NCI-H1417 treated with DMSO at 0.1 percent for 48 hours (cell line): ENCODE measurements at places on chromosomes 5 and 9.

DNA sequence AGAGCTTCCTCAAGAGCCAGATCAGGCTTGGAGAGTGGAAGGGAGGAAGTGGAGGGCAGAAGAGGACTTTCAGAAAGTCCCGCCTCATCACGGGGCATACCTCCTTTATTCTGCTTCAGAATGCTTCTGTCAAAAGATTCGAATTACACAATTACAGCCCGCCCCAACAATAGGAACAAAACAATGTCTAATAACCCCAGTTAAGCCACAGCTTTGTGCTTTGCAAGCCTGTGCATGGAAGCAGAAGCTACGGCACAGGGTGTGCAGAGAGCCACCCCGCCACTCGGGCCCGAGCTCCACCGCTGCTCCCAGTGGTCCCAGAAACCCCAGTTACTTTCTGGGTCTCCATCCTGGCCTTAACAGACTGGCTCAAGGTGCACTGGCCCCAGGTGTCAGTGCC, 23.5 kb downstream of the HNRNPH1 start:
- DNase-seq, result no peak

GRCh38 chr5:40233268-40233667, 446.4 kb upstream of the PTGER4 start:
- no peak for DNase-seq

DNA sequence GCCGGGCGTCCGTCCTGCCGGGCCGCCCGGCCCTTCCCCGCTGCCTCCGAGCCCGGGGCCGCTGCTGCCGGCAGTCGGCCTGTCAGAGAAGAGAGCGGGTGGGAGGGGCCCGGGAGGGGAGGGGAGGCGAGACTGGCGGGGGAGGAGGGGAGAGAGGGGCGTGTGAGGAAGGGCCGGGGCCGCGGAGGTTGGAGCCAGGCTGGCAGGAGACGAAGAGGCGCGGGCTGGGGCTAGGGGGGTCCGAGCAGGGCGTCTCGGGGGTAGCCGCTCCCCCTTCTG, 570 bp downstream of the CREBRF start:
- no peak for DNase-seq

DNA sequence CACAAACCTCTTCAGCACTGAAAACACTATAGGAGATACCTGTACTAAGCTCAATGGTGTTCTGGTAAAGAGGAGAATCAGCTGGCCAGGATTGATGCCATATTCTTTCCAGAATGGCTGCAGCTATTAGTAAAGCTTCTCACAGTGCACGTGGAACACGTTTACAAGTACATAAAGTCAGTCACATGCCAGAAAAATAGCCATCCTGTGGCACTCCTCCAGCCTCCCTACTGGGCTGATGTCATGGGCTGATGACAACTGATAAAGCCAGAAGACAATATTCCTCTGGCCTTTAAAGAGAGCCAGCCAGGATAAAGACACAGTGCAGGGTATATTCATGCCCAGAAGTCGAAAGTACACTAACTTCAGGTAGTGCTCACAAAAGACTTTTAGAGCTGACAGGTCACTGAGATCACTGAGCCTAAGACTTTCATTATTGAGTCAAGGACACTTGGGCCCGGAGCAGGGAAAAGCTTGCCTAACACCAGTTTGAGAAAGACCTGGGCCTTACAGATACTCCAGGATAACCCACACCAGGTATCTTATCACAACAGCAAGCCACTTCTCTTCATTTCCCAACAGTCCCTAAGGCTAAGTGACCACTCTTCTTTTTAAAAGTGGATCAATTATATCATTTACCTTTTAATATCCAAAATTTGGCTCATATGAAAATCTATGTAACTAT, 29.4 kb downstream of the ABITRAM start:
- no peak for DNase-seq

DNA sequence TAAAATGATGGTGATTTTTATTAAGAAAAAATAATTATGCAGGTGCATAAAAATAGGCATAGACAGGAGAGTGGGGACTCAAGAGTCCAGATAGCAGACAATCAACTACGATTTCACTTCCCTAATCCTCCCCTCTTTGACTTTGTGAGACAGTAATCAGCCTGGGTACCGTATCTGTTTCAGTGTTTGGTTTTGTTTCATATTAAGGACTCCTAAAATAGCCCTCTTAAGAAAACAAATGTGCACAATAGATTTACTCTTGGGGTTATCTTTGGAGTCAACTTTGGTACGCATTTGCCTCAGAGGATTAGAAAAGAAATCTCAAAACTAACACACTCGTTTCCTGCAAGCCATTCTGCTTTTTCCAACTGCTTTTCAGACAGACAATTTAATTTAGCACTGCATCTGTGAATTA, 96.3 kb downstream of the ZNF608 start:
- DNase-seq, result no peak

GRCh38 chr9:10773136-10773535, 160.3 kb upstream of the PTPRD start:
- DNase-seq, result no peak

DNA sequence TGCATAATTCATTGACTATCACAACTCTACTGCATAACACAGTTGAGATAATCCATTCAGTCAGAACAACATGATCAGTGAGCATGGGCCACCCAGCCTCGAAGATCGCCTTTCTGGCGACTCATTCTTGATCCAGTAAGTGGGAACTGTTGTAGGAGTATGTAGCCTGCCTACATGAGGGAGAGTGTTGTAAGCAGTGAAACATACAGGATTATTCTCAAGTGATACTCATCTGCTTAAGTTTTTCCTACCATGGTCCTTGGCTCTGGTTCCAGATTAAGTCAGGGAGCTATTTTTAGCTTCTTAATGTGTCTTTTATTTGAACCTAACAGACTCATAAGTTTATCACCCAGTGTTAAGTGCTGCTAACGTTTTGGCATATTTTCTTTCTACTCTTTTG, 44.0 kb downstream of the TNPO1 start:
- no peak for DNase-seq

- no peak for DNase-seq
Measured at GRCh38 chr9:76598981-76599380, 140.0 kb downstream of the GCNT1 start.

GRCh38 chr9:113922160-113922559, 46.1 kb downstream of the ZNF618 start:
- DNase-seq, result no peak

DNA sequence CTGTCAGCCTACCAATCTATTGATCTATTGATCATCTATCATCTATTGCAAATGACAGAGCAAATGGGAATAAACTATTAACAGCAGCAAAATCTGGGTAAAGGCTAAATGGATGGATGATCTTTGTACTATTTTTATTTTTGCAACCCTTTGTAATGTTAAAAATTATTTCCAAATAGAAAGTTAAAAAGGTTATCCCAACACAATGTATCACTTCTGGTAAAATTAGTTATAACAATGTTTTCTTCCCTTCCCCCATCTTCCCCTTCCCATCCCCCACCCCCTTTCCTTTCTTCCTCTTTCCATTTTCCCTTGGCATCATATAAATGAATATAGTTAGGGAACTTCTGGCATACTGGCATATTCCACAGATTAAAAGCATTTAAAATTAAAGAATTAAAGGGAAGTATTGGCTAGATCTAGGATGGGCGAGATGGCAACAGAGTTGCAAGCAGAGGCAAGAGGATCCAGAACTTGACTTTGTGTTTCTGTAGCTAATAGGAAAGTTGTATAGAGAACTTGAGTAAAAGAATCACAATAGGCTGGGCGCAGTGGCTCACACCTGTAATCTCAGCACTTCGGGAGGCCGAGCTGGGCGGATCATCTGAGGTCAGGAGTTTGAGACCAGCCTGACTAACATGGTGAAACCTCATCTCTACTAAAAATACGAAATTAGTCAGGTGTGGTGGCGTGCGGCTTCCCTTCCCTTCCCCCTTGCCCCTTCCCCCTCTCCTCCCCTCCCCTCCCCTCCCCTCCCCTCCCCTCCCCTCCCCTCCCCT, 66.6 kb upstream of the TAF11L2 start:
- DNase-seq, result no peak

DNA sequence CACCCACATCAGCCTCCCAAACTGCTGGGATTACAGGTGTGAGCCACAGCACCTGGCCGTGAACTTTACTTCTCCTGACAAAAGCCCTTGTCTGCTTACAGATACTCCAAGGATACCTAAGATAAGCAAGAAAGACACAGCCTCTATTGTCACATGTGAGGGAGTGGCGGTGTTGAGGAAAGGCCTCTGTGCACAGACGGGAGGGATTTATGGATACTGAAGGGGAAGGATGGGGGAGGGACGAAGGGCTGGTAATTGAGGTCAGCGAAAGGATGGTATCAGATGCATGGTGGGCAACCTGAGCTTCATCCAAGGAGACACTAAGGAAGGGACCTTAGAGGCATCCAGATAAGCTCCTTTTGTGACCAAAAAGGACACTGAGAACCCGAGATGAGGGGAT, 66.7 kb upstream of the CKMT2 start:
- no peak for DNase-seq

- DNase-seq, result no peak
Measured at GRCh38 chr5:98050583-98050982, 722.9 kb upstream of the RGMB start.

GRCh38 chr9:24912767-24913166, 367.1 kb upstream of the IZUMO3 start:
- DNase-seq, result no peak

- DNase-seq, result no peak
Measured at GRCh38 chr5:16412556-16412955, 53.0 kb downstream of the ZNF622 start.
